Stimulated activated CD4-positive, alpha-beta T cell treated with anti-CD3 and anti-CD28 coated beads, Interleukin-15, amount 100 ng/mL, for 1 hour (primary cell): ENCODE measurements at places on chromosomes 2 and 18.

GRCh38 chr18:6509417-6509816, 94.7 kb upstream of the L3MBTL4 start:
- DNase-seq, result no peak

DNA sequence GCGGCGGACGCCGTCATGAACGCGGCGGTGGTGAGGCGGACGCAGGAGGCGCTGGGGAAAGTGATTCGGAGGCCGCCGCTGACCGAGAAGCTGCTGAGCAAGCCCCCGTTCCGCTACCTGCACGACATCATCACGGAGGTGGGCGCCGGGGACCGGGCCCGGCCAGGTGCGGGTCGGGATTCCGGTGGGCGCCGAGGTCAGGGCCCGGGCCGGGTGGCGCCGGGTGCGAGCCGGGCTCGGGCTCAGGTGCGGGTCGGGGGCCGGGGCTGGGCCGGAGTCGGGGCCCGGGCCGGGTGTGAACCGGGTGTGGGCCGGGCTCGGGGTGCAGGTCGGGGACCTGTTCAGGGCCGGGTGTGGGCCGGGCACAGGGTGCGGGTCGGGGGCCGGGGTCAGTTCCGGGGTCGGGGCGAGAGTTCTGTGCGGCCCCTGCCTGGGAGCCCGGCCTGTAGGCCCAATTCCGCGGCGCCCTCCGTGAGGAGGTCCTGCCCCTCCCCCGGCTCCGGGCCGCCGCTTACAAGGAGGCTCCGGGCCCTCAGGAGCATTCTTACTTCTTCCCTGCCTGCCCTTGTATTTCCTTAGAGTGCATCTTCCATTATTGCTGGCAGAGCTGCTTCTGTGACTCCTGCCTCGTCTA, 447 bp downstream of the TRAF3IP1 start:
- DNase-seq, result no peak

DNA sequence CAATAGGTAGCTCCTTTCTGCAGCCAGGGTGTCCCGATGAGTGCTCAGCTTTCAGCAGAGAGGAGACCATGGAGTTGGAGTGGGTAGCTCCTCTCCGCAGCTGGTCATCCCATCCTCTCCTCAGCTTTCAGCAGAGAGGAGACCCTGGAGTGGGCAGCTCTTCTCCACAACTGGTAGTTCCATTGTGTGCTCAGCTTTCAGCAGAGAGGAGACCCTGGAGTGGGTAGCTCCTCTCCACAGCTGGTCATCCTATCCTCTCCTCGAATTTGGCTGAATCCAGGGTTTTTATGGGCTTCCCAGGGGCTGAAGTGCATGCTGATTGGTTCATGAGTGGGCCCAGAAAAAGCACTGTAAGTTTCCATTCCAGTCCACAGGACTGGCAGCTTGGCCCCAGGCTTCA, 75.2 kb downstream of the NCOA1 start:
- DNase-seq, result no peak

- no peak for DNase-seq
Measured at GRCh38 chr2:30756051-30756719, 51.1 kb downstream of the CAPN13 start.

DNA sequence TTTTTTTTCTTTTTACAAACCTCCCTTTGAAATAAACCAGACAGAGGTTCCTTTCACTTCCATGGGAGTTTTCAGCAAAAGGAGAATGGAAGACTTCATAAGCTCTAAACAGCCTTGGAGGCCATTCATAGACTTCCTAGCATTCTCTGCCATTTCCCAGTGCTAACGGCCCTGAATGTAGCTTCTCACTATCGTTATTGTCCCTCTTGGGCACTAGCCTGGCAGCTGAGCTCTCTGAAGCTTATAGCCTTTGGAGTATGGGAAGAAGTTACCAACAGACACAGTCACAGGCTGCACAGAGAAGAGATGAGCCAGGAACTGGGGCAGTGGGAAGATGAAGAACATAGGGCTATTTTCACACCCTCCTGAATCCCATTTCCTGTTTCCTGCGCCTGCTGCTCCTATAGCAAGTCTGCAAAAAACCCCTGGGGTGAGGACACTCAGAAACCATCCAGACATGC, 29.1 kb upstream of the EPC2 start:
- no peak for DNase-seq

DNA sequence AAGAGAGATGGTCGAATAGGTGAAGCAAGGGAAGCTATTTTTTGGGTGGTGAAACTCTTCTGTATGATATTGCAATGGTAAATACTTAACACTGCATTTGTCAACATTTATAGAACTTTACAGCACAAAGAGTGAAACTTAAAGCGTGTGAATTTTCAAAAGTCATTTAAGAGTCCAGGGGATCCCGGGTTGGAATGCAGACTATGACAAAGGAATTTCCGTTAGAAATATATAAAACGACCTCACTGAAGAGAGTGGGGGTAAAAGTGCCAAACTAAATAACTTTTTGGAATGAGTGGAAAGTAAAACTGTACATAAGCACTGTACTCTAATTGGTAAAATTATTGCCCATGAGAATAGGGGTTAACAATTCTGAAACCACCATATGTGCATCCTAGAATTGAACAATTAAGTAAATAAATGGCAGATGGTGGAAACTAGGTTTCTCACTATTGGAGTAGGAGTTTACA, 191.0 kb upstream of the FN1 start:
- DNase-seq, result no peak

GRCh38 chr2:86416146-86416545, 25.0 kb upstream of the KDM3A start:
- no peak for DNase-seq

GRCh38 chr2:715854-716560, 38.8 kb upstream of the TMEM18 start:
- no peak for DNase-seq

DNA sequence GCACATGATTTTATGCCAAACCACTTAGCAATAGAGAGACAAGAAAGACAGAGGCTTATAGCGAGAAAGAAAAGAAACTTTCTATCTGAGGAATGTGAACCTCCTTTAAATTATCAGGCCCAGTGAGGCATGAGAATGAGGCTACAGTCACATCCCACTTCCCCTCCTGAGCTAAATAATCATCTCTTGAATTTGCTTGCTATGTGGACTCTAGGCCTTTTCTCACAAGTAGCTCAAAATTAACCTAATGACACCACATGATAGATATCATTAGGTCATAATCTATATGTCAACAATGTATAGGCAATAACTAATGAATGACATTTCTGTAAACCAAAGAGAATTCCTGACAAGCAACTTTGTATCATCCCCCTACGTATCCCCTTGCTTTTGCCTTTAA, 301.5 kb upstream of the MGAT5 start:
- no peak for DNase-seq

GRCh38 chr2:118112771-118113334, 24.6 kb downstream of the INSIG2 start:
- DNase-seq, result no peak

DNA sequence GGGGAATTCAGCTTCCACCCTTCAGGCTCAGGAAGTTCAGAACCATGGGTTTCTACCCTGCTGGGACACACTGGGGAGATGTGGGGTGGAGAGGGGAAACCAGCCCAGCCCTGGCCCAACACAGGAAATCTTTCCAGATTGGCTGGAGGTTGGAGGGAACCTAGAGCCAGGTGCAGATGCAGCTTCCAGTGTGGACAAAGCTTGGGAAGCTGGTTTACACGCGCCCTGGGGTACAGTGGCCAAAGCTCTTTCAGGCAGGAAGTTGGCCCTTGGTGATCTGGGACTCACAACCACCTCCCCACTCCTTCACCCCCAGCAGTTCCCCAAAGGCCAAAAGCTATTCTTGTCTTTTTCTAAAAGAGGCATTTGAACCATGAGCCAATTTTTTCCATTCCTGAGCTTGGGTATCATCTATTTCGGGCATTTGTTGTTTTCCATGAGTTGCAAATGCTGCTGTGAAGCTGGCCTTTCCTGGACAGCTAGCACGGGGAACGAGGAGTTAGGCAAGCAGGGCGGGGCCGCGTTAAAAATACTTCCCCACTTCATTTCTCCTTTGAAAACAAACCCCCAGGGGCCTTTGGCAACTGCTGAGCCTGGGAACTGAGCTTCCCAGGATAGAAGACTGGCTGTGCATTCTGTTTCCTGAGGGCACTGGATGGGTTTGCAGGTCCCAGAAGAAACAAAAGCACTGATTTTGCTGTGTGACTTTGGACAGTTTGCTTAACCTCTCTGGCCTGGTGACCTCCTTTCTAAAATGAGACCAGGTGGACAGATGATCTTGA, 3.1 kb upstream of the ARID5A start:
- DNase-seq, result no peak

GRCh38 chr2:26466662-26467310, 11.1 kb downstream of the OTOF start:
- DNase-seq, result no peak

DNA sequence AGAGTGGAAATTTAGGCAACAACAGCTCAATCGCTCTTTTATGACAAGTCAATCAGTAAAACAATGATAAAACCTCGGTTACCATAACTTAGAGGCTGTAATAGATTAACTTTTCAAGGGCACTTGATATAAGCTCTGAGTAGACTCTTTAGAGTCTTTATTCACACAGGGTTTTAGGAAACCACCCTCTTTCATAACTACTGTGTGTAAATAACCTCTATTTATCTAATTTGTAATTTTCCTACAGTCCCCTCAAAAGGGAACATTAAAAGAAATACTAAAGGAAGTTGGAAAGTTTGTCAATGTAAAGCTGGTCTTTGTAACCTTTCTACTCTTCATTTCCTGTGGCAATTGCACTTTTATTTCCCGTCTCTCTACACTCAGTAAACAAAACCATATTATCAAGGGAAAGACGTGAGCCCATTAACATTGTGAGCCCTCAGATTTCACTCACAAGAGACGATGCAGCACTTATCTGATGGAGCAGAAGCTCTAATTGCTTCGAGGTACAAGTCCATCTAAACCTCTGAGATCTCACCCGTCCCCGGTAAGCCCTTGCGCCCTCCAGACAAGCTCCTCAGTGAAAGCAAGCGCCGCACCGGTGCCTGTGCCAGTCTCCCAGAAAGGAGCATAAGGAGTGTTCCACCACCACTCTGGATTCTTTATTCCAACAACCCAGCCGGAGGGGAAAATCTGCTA, 1.1 kb upstream of the HOXD1 start:
- DNase-seq, result no peak

GRCh38 chr2:226793646-226794045, 6.0 kb downstream of the IRS1 start:
- DNase-seq, result no peak

DNA sequence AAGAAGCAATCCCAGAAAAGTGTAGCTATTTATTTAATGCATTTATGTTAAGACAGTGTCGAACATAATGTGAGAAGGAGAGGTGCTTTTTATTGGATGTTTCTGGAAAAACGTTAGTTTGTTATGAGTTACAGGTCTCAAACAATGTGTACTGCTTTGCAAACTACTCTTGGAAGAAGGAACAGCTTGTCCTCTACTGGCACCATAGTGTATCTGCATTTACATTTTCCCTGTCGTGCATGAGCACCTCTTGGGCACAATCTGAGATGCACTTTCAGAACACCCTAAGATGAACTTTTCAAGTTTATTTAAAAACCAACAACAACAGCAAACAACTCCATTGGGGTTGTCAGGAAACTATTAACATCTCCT, 22.8 kb downstream of the CCNYL1 start:
- no peak for DNase-seq

DNA sequence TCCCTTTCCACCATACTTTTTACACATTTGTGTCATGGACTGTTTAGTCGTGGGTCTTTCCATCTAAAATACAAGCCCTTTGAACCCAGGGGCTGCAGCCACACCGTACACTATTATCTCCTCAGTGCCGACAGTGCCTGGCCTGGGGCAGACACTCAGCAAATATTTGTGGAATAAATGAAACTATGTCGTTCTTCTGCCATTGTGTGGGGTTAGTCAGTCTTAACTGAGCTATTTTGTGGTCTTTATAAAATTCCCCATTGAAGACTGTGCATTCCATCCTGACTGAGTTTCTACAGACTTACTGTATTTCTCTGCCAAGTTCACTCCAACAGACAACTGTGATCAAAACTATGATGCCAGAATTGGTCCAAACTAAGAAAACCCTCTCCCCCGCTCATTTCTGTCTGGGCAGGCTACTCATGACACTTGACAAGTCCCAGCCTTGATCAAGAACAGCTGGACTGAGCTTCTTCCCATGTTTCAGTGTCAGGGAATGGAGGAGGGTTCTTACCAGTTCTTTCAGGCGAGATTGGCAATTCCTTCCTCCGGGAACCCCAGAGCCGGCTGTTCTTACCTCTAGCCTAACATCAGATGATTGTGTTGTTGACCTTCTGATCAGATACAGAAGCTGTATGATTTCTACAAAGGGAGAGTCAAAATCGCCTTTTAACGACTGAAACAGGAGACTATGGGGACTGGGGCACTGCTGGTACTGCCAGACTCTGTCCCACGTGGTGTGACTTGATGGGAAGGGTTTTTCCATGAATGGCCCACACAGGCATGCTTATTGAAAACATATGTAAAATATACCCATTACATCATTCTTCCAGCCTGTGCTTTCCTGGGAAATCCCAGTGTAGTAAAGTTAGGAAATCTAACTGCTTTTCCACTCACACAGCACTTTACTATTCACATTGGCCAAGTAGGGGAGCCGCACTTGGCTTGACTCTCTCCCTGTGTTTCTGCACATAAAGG, 77.4 kb upstream of the NPAS2 start:
- DNase-seq, result no peak

DNA sequence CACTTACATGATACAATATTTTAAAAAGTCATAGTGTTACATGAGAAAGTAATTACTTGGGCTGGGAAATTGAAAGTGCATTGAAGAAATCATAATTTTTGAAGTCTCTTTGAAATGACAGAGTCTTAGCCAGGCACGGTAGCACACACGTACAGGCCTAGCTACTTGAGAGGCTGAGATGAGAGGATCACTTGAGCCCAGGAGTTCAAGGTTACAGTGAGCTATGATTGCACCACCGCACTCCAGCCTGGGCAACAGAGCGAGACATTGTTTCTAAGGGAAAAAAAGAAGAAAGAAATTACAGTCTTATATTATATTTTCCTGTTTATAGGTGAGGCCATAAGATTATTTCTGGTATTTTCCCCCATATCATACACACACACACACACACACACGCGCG, 9.2 kb upstream of the IAH1 start:
- no peak for DNase-seq

GRCh38 chr2:165440367-165440766, 29.1 kb upstream of the CSRNP3 start:
- DNase-seq, result no peak

GRCh38 chr18:56306797-56307196, 331.6 kb downstream of the TXNL1 start:
- no peak for DNase-seq

GRCh38 chr18:11749305-11749704, 60.2 kb downstream of the GNAL start:
- DNase-seq, result no peak
